GM12865 (cell line): ENCODE measurements at places on chromosomes 11 and 22.
A peak's percentile ranks its signal among the peaks of the same experiment; 100 is the strongest.

GRCh38 chr22:47540011-47540410, 777.6 kb downstream of the TBC1D22A start:
- DNase-seq: no peak

DNA sequence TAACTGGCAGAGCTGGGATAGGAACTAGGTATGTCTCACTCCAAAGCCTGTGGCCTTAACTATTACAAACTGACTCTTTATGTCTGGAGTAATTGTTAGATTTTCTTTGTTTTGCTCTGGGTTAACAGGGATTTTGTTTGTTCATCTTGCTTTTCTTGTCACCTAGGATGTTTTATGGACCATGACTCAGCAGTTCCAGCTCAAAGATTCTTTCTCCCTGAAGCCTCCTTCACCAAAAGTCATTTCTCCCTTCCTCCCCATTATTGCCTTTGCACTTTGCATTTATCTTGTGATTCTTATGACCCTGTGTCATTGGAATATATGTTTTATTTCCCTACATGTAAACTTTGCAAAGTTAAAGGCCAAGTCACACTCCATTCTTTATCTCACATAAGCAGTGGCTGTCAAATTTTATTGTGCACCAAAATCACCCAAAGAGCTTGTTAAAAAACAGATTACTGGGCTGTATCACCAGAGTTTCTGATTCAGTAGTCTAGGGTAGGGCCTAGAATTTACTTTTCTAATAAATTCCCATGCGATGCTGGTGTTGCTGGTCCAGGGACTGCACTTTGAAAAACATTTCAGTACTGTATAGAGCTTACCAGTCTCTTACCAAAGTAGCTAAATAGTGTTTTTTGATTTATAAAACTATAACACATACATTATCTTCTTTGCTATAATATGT, 327.7 kb downstream of the DLG2 start:
- no peak for DNase-seq

DNA sequence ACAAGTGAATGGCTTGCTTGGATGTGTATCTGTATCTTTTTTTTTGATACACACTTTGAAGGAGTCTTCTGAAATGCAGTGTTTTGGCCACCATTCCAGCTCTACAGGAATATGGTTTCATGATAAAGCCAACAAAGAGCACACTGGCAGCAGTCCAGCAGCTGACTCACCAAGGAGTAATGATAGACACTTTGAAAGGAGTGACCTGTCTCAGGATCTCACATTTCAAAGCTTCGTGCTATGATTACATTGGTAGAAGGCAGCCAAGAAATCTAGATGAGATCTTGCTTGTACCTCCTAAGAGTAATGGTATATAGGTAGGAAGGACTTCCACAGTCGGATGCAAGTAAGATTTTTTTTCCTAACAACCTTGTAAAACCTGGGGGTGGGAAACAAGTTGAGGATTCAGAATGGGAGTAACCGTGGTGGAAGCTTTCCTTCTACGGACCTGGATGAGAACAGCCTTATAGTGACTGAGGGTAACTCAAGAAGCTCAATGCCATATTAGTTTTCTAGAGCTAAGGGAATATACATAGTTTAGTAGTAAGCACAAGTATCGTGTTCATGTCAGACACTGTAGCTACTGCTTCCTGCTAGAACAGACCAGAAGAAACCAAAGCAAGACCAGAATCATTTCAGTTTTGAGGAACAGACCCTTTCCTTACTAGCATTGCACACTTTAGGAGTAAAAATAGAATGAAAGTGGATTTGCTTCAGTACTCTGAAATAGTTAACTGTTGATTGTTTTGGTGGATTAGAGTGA, 25.0 kb downstream of the MTMR3 start:
- peak; percentile 4 for DNase-seq

GRCh38 chr22:50577987-50578775, at the start of gene CPT1B:
Gene CPT1B (minus strand): TSS chr22:50578427. CDS start chr22:50577915, 512 bp downstream.
- no peak for DNase-seq

DNA sequence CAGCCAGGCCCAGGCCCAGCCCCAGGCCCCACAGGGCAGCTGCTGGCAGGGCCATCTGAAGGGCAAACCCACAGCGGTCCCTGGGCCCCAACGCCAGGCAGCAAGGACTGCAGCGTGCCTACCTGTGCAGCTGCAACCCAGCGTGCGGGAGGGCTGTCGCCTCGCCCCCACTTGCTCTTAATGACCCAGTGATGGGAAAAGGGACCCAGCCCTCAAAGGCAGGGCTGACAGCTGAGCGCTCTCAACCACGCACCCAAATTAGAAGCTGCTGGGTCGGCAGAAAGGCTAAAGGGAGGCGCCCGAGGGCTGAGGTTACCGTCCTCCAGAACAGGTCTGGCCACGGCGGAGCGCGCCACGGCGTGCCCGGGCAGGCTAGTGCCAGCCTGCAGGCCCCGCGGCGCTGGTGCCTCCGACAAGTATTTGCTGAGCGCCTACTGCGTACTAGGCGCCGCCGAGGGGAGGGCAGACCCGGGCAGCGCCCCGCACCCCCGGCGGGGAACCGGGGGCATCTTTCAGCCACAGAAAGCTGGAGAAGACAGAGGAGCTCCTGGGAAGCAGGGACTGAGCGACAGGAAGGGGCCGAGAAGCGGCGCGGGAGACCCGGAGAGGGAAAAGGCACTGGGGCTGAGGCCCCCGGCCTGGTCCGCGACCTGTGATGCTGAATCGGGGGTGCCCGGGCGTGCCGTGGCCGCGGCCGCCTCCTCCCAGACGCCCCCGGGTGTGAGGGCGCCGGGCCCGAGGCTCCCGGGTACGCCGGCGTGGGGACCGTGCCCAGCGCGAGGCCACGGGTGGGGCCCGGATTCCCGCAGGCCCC, 773 bp downstream of the HRAS start:
- DNase-seq: peak; percentile 60

- DNase-seq: no peak
Measured at GRCh38 chr11:116035977-116036376, 531.8 kb upstream of the CADM1 start.

DNA sequence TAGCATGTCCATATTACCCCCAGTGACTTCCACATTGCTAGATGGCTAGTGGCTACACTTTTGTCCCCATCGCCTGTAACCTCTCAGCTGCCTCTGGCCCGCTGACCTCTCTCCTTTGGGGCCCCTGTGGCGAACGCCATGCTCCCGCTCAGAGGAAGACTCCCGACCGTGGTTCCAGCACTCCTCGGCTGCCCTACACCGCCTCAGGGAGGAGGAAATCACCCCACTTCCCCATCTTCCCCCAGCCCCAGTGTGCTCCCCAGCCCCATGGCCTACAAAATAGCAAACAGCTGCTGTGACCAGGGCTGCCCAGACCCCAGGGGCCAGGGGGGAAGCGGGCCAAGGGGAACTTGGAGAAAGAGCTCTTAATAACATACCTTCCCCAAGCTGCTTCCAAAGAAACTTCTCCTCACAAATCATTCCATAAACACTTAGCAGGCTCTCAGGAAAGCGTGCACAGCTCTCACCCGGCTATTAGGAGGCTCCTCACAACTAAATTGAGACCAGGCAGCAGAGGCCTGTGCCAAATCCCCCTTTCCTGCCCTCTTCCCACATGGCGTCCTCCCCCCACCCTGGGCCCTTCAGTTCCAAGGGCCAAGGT, 63.5 kb upstream of the WNT11 start:
- DNase-seq: no peak

DNA sequence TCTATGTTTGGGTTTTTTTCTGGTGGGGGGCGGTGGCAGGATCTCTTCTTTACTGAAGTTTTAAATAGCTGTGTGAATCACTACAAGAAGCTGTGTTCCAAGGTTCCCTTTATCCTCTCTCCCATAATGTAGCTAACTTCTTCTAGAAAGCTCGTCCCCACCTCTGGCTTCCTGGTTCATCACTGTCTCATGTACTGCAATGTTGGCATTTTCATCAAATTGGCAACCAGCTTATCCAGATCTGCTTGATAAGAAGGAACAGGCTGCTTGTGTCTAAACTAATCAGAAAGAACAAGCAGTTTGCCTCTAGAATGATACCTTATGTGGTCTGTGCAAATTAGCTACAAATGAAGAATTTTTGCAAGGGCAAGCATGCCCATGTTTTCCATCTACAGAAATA, 130.8 kb downstream of the WT1 start:
- DNase-seq: no peak

DNA sequence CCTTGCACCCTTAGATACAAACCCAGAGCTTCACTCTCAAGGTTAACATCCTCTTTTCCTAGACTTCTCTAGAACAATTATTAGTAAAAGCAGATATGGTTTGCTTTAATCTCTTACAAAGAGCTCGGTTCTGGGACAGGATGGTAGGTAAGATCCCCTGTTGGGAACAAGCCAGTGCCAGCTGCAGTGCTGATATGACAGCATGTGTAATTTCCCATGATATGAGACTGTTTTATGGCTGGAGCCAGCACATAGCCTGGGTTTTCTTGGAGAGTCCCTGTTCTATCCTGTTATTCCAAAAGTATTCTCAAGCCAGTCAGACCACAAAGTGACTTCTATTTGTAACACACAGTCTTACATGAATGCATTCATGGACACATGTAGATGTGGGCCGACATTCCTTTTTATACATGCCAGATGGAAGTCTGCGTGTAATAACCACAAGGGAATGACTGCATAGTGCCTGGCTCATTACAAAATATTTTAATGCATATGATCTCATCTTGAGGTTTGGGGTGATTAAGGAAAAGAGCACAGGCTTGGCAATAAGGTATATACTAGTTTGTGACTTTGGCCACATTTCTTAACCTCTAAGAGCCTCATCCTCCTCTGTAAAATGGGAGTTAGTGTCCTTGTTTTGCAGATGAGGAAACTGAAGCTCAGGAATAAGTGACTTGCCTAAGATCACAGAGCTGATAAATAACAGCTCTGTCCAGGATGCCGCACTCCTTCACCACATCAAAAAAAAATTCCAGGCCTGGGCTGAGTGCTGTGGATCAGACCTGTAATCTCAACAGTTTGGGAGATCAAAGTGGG, 21.8 kb downstream of the CLMP start:
- DNase-seq: no peak

- peak; percentile 92 for DNase-seq
Measured at GRCh38 chr11:73177778-73178539, 35.8 kb upstream of the FCHSD2 start.

DNA sequence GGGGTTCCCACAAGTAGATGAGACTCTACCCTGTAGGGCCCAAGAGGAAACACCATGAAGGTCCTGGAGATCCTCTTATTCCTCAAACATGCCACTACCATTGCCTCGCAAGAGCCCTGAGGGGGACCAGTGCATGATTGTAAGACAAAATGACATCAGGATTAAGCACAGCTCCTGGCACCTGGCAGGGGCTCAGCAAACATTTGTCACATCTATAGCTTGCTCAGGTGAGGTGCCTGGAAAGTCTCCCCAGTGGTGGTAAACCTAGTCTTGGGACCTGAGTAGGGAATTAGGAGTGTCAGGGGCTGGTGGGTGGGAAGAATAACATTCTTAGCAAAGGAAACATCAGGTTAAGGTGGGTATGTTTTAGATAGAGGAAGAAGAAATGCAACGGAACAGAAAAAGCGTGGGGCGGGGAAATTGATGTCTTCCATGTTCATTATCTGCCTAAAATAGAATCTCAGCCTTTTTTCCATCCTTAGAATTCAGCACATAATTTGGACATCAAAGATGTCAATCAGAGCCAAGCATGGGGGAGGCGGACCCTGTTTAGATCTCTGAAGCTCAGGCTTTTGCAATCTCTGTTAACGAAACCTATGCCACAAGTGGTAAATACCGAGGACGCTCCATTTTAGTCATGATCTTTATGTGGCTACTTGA, 924 bp downstream of the YPEL1 start:
- peak; percentile 34 for DNase-seq

- DNase-seq: no peak
Measured at GRCh38 chr22:20183101-20183500, 32.2 kb upstream of the CCDC188 start.

DNA sequence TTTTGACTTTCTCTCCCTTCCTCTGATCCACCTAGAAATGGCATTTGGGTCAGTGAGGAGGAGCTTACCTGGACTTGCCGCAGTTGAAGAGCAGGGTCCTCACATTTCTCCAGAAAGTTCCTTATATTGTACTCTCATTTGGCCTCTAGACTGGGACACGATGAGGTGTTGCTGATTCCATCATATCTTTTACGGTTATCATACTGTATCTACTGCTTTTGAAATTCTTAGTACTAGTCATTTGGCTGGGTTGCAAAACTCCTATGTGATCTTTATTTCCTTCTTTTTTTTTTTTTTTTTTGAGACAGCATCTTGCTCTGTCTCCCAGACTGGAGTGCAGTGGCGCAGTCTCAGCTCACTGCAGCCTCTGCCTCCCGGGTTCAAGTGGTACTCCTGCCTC, 58.7 kb upstream of the FAM181B start:
- DNase-seq: no peak

- DNase-seq: peak; percentile 81
Measured at GRCh38 chr11:117843666-117844484, 19.3 kb upstream of the FXYD2 start.

GRCh38 chr11:117690484-117691217, 106.4 kb downstream of the DSCAML1 start:
- peak; percentile 18 for DNase-seq

DNA sequence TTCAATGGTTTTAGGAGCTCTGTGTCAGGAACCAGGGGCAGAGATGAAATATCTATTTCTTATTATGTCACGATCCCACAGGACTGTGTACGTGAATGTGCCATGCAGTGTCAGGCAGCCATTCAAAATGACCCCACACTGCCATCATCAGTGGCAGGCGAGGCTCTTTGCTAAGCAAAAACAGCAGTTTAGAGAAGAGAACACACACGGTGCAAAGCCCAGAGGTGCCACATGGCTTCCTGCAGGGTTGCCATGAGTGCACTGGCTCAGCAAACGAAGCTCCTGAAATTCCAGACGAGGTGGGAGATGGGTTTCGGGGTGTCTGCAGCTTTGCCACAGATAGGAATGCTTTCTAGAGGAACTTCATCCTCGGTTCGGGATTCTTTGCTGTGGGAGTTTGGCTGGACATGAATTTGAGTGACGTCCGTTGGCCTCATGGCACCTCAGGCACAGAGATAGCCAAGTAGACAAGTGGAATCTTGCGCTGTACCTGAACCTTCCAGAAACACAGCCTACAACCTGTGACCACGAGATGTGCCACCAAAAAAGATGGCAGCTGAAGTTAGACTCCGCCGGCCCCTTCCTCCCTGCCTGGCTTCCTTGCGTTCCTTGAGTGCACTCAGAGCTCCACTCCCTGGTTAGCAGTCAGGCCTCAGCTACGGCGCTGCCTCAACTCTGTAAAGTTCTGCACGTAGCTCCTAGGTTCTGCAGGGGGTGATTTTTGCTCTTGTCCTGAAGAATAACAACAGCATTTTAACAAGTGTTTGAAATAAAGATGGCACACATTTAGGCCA, 7.8 kb upstream of the ZBED4 start:
- no peak for DNase-seq
